ENCODE measurements at places on chromosomes 7 and 10.

- no peak for DNase-seq
Measured at GRCh38 chr10:1670541-1671365, 66.6 kb downstream of the ADARB2 start.

DNA sequence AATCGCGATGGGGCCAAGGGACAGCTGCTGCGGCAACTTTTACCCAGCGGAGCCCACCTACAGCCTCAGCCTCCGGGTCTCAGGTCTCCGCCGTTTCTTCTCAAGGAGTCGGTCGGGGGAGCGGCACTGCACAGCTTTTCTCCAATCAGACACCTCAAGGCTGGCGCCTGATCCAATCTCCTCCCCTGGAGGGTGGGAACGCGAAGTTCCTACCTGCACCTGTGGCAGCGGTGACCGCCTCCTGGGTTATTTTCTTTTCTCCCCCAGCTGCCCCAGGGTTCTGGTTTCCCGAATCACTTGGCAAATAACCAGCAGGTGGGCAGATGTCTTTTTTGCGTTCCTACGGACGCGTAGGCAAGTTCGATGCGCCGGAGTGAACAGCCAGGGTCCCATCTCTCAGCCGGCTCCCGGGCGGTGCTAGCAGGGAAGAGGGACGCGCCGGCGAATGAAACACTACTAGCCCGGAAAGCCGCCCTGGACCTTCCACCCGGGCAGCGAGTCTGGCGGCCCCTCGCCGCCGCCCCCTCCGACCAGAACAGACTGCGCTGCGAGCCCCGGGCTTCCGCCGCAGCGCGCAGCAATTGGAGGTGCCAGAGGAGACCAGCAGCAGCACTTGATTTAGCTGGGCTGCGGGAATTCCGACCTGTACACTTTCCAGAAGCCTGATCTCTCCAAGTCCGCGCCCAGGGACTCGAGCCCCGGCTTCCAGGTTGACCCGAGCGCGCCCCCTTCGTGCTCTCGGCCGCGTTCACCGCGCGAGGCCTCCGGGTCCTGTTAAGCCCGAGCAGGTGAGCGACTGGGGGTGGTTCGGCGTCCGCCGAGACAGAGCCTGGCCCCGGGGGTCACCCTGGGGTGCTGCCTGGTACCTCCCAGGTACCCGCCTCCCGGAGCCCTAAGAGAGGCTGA is at the start of gene PRR15:
Gene PRR15, plus strand, starts transcription at position 246 of the 906 bp plus-strand sequence. CDS start 2,495 bp downstream, outside the sequence.
- peak; percentile 42 for DNase-seq

DNA sequence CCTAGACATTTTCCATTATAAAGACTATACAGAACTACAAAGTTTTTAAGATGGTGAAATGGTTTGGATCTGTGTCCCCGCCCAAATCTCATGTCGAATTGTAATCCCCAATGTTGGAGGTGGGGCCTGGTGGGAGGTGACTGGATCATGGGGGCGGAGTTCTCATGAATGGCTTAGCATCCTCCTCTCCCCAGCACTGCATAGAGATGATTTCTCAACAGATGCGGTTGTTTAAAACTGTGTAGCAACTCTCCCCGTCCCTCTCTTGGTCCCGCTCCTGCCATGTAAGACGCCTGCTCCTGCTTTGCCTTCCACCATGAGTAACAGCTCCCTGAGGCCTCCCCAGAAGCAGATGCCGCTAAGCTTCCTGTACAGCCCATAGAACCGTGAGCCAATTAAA is 1.6 kb downstream of the FAM133B start:
- peak; percentile 21 for DNase-seq

DNA sequence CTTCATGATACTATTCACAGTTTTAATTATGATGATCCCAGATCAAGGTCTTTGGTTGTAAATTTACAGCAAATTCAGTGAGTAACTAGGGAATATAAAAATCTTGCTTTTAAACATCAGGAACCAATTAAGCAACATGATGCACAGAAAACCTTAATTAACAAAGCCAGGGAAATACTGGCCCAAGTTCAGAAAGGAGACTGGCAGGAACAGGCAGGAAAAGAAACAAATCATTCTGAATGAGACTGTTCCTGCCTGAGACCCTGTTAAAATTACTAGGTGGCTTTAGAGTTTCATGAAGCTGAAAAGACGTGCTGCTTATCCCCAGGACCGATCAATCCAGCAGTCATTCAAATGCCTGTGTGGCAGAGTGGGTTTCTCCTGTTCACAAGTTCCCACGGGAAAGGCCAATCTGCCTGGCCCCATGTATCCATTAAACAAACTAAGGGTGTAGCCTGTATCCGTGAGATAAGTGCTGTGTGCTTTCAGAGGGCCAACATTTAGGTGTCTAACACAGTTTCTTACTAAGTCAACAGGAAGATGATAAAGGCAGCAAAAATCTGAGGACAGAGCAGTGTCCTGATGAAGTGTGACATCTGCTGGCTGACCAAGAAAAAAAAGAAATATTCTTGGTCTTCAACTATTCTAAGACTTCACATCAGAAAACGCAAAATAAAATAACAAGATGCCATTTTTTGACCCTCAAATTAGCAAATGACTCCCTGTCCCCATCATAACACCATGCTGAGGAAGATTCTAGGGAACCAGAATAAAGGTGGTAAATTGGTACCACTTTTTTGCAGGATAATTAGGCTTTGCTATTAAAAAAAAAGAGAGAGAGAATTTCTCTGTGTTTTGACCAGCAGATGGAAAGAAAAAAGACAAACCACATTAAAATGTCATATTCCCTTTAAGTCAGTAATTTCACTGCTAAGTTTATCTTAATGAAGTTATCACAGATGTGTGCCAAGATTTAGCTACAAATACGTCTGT is 34.2 kb downstream of the PUS7 start:
- no peak for DNase-seq

DNA sequence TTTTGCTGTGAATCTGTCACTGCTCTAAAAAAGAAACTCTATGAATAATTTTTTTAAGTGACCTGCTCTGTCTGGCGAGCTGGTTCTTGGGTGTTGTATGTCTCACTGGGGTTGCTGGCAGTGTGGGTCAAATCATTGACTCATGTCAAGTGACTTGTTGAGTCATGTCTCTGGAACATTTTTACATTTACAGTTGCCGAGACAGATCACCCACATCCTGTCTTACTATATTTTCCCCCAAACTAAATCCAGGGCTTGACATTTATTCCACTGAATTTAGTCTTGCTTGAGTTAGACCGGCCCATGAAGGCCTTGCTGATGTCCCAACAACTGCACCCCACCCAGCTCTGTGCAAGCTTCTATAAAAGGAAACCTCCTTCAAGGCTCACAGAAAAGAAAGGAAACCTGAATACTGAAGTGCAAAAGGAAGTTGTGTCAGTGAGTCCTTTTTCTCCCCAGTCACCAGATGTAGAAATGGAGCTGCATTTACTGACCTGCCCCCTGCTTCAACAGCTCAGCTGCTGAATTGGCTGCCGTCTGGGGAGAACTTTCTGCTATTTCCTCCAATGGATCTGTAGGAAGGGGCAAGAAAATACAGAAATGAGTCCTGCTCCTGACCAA is 290.3 kb downstream of the TNS3 start:
- peak; percentile 94 for DNase-seq

DNA sequence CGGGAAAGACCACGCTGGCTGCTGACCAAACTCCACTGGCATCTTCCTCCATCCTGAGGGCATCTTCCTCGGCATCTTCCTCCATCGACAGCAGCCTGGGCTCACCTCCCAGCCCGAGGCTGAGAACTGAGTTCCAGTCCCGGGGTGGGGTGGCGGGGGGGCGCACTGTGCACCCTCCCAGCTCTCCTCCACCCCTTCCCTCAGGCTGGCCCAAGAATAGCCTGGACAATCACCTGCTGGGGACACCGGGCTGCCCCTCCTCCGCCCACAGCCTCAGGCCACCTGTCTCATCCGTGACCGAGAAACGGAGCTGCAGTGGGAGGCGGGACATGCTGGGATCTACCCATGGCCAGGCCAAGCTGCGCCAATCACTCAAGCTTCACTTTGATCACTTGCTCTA is 37.2 kb downstream of the DIP2C start:
- DNase-seq = no peak

DNA sequence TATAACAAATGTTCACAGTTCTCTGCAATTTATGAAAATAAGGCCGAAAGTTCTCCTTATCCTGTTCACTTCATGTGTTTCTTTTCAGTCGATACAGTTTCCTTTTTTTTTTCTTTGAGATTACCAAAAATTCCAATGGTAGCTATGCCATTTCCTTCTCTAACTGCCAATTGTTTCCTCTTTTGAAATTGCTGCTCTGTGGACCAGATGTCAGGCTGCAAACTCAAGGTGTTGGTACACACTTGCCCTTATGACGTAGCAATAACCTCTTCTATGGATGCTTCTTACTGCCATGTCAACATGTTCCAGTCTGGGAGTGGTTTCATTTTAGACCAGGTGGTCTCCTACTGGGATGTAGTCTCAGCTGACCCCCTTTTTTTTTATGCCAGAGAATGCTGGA is 52.9 kb downstream of the CASD1 start:
- no peak for DNase-seq

GRCh38 chr10:14670551-14671240 is 104.0 kb downstream of the FAM107B start:
- peak; percentile 45 for DNase-seq

- DNase-seq = no peak
Measured at GRCh38 chr7:156162451-156162850, 350.2 kb upstream of the SHH start.

DNA sequence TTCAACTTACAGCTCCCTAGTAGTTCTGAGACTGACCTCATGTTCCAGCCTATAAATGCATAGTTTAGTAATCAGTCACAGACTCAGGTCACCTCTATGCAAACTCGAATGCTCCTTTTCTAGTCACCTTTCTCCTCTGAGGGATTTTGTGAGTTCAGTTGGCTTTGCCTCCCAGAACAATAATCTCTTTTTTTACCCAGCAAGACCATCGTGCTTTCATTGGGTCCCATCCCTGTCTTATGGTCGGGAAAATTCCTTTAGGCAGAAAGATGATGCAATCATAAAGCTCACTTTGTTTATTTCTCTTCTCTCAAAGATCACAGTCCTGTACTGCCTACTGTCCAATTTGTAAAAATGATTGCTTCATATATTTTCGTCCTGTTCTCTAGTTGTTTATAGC is 38.4 kb downstream of the TWIST1 start:
- no peak for DNase-seq

DNA sequence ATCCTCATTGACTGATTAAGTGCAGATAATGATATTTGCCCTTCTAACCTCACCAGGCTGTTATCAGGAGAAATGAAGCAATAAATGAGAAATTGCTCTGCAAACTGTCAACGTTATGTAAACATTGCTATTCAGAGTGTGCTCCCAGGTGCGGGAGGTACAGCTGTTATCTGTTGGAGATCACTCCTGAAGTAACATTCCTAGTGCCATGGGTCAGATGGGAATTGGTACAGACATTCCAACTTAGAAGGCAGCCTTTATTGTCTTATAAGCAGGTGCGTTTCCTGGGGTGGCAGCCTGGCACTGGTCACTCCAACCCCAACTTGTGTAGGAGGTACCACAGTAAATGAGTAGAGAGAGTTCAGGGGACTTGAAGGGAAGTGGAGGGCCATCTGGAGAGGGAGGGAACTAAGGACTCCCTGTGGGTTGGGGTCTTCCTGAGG is 36.8 kb downstream of the HK1 start:
- no peak for DNase-seq

DNA sequence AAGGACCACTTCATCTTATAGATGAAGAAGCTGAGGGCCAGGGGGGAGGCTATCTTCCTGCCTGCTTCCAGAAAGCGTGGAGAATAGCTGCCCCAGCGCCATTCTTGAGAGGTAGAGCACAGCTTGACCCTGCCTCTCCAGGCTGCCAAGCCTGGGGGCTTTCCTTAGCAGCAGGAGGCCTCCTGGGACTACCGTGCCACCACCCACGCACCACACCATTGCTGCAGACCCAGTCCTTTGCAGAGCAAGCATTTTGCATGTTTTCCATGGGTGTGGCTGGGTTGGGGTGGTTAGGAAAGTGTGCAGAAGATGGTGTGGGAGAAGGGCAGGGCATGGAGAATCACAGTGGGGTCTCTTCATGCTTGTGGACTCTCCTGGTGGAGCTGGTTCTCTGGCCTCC is 64.9 kb downstream of the TBXAS1 start:
- DNase-seq = no peak

DNA sequence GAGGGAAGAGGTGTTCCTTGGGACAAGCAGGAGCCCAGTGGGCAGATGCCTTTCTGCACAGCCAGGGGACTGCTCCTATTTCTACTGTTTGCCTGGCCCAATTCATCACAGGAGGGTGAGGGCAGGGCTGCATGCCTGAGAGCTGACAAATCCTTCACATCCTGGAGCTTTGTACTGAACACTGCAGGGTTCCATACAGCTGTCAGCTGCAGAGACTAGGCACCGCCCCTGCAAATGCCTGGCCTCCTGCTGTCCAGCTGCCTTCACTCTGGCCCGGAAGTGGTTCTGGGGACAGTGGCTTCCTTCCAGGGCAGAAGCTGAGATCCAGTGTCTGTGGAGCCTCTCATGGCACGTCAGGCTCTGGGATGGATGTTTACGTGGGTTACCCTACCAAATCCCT is 470.7 kb downstream of the DNAJB6 start:
- no peak for DNase-seq

DNA sequence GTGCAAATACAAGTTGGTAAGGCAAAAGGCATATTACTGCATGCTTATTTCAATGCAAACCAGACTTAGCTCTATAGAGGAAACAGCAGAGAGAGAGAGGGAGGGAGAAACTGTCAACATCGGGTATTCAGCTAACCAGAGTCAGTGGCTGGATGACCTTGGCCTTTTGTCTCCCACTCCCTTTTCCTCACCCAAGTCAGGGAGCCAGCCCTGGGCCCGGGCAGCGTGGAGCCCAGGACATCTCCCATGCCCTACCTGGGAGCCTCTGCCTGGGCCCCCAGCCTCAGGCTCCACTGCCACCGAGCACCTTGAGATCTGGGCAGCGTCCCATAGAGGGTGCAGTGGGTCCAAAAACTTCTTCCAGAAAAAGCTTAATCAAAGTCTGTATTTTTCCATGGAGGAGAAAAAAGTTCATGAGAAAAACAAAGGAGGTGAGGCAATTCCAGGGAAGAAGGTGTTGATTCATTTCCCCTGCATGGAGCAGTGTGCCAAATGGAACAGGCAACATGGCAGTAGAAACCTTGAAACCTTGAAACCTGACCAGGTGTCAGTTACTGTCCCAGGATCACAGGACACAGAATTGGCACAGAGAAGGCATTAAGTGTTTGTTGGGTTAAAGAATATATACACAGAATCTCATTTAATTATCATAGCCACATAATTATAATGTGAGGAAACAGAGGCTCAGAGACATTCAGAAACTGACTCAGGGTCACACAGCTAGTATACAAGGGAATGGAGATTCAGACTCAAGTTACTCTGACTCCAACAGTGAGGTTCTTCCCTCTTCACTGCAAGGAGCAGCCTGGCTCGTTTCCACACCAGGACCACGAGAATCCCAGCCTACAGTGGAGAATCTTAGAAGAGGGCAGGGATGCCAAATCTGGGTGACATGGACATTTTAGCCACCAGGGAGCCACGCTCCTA is 5.8 kb upstream of the NCOA4 start:
- DNase-seq = no peak

- no peak for DNase-seq
Measured at GRCh38 chr7:77420986-77421672, 5.0 kb upstream of the GSAP start.

DNA sequence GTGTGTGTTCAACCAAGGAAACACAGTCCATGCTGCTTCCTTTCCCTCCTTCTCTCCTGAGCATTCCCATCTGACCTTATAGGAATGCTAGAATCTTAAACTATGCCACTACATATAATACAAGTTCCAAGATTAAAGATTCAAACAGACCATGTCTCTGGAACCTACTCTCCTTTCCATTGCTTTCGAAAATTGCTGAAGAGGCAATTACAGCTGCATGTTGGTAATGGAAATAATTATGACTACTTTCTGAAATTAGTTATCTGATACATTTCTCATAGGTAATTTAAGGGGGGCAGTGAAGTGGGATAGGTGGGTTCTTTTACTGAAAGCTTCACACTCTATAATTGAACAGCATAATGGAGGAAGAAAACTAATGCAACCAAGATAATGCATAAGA is 285.9 kb upstream of the YAE1 start:
- DNase-seq = no peak

All from suppressor macrophage (primary cell).